ENCODE measurements at places on chromosomes 3 and 15.

GRCh38 chr3:124886168-124887056 lies 753 bp downstream of the ITGB5 start:
- ATAC-seq, result peak; percentile 60

DNA sequence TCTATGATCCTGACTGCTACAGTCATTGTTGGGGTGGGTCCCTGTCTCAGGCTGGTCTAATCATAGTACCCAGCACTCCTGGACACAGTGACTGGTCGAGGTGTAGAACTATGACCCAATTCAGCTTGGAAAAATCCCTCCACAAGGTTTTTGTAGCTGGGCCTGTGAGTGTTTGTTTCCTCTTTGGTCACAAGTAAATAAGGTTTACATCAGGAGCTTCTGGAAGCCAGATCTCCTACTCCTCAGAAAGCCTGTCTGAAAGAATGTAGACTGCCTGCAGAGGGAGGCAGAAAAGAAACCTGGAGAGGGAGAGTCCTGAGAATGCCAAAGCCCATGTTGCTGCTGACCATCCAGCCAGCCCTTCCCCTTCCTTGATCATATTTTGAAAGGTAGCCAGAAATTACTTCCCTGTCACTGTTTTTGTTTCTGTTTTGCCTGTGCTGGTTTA lies 123.2 kb downstream of the RAP2B start:
- no peak for ATAC-seq

GRCh38 chr15:55334371-55334770 lies 15.3 kb downstream of the PIGB start:
- ATAC-seq, result no peak

GRCh38 chr15:63948971-63949370 lies 97.3 kb downstream of the DAPK2 start:
- ATAC-seq, result no peak

GRCh38 chr3:184338511-184338945 lies 1.1 kb downstream of the FAM131A start:
- ATAC-seq, result no peak

- ATAC-seq, result no peak
Observed at GRCh38 chr15:38069511-38070011, 135.1 kb downstream of the TMCO5A start.

- ATAC-seq, result no peak
Observed at GRCh38 chr15:32941823-32942222, 224.0 kb downstream of the GREM1 start.

- no peak for ATAC-seq
Observed at GRCh38 chr3:55246033-55246432, 241.1 kb downstream of the WNT5A start.

DNA sequence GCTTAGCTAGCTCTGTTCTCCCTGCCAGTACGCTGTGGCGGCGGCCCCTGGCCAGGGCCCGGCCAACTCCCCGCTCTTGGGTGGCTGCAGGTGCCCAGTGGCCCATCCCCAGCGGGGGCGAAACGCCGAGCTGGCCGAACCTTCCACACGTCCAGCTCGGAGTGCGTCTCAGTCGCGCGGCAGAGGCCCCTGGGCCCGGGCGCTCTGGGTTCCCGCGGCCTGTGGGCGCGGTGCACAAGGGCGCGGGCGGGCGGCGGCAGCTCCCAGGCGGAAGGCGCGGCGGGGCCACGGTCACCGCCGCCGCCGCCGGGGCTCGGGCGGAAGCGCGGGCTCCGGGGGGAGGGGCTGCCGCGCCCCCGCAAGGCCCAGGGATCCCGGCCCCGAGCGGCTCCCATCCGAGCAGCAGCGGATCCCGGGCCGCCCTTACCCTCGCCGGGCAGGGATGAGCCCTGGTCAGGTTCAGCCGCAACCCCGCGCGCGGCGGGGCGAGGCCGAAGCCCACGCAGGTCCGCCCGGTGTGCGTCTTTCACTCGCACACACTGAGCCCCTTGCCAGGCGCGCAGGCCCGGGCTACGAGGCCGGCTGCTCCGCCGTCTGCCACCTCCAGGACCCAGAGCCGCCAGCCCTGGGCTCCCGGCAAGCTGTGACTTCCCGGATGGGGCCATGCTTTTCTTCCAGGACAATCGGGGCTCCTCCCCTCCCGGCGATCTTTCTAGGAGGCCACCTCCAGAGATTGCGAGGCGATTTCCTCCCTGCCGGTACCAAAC lies 54.2 kb downstream of the CCDC54 start:
- ATAC-seq, result peak; percentile 76

- ATAC-seq, result no peak
Observed at GRCh38 chr15:29400701-29401100, 131.1 kb upstream of the NSMCE3 start.

- peak; percentile 83 for ATAC-seq
Observed at GRCh38 chr15:40941528-40942336, 11.5 kb upstream of the CHAC1 start.

- ATAC-seq, result no peak
Observed at GRCh38 chr15:77564341-77564740, 68.4 kb downstream of the LINGO1 start.

- no peak for ATAC-seq
Observed at GRCh38 chr15:55766676-55767075, 23.7 kb upstream of the PRTG start.

GRCh38 chr3:182384221-182384620 lies 409.1 kb upstream of the ATP11B start:
- ATAC-seq, result no peak

DNA sequence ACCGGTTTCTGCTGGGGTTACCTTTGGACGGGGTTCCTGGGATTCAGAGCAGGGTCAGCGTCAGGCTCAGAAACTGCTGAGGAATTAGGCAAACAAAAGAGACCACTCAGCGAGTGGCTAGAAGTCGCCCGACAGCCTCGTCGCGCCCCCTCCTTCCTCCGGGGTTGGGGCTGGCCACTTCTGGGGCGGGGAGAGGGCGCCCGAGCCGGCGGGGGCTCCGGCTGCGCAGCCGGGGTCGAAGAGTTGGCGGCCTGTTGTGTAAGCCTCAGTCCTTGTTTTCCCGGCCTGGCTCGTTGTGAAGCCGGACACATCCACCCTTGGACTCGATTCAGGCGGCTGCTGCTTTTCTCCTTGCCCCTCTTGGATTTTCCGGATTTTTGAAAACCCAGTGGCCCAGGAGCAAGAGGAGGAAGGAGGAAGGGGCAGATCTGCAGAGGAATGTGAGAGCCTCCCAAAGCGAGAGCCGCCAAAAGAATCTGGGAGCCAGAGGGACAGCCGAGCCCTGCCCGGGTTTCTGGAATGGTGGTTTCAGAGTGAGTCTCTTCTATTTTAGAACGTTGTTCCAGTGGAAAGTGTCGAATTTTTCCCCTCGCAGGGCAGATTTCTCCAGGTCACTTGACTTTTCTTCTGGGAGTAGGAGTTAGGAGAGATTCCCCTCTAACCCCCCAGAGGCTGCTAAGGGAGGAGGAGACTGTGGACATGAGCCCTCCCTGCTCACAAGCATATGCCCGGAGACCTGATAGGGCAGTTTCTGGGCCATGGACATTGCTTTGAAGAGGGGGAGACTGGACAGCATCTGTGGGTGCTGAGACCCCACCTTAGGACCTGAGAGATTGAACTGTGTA lies 666 bp downstream of the SNX33 start:
- ATAC-seq, result no peak

DNA sequence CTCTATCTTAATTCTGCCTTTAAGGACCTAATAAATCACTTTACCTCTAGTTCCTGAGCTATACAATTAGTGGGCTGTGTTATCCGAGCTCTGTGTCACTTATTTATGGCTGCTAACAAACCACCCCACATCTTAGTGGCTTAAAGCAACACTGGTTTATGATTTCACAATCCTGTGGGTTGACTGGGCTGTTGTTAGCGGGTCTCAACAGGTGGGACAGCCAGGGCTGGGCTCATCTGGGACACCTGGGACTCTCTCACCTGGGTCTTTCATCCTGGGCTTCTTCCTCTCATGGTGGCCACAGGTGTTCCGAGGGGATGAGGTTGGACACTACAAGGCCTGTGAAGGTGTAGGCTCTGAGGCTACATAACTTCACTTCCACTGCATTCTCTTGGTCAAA lies 35.8 kb upstream of the CHST2 start:
- no peak for ATAC-seq

- no peak for ATAC-seq
Observed at GRCh38 chr3:149415484-149415883, 38.0 kb upstream of the TM4SF1 start.

DNA sequence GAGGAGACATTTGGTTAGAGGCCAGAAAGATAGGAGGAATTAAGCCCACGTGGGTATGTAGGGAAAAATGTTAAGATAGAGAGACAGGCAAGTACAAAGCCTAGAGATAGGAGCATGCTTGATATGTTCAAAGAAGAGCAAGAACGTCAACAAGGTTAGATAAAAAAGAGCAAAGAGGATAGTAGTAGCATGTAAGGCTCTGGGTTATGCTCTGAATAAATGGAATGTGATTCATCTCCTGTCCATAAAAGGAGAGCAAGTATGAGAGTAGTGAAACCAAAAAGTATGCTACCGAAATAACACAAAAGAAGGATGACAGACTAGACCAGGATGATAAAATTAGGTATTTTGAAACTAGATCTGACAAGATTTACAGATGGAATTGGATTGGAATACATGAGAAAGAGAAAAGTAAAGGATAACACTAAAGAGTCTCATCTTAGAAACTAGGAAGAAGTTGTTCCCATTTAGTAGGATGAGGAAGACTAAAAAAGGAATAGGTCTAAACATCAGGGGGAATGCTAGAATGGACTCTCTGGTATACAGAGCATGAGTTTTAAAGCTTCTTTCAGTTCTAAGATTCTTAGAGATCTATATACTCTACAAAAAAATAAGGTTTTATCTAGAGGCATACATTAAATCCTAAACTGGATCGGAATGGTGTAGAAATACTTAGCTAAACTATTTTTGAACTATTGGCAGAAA lies 59.1 kb downstream of the TRPM7 start:
- ATAC-seq, result no peak

GRCh38 chr3:37444696-37445095 lies 270.3 kb upstream of the LRRFIP2 start:
- ATAC-seq, result no peak

- ATAC-seq, result no peak
Observed at GRCh38 chr3:42184651-42185443, 81.1 kb downstream of the CCK start.

DNA sequence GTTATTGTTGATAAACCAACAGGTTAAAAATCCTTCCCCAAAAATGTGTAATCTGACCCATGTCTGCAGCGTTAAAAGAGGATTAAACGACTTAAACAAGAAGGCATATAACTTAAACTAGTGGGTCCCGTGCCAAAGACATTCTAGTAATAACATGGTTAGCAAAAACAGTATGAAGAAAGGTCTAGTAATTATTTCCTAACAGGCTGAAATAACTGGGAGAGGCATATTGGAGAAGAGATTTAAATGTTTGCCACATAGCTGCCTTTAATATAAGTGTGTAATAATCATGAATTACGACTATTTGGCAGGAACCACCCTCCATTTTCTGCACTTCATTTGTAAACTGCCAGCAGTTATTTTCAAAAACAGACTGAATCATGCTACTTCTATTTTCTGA lies 67.7 kb upstream of the CSPG5 start:
- no peak for ATAC-seq

DNA sequence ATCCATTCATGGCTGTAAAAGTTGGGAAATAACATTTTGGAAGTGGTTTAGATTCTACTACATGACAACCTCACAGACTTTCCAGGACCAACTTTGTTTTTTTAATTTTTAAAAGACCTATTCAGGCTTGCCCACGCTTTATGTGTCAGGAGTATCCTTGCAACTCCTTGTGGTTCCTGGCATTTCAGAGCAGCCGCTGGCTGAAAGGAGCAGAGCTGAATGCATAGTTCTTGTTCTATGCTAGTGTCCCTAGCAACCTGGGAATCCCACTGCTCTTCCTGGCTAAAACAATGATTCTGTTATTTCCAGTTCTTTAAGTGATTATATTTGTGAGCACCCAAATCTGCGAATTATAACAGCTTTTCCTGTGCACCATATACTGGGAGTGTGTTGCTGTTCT lies 34.9 kb downstream of the CP start:
- no peak for ATAC-seq

All from stimulated activated memory B cell treated with anti-CD40 and anti-IgM and Interleukin-4, amounts not matched to agents 10 μg/mL and 1 μg/mL and 100 μg/mL, for 72 hours (primary cell).